ENCODE measurements at places on chromosomes 5 and 9. TPM values are rescaled to one million over a fixed set of nuclear protein-coding genes. Genes with fewer than 3 reads are reported as not detected.

Gene PCDHA9
- 3.8 TPM for total RNA-seq

Gene CCDC152
- 0.17 TPM for total RNA-seq

- DNase-seq = no peak
Observed at GRCh38 chr9:126205845-126206498, 120.7 kb upstream of the MVB12B start.

Gene PRRC2B
- 460 TPM for total RNA-seq

- DNase-seq = no peak
Observed at GRCh38 chr5:171969288-171969880, 37.1 kb downstream of the FBXW11 start.

- no peak for DNase-seq
Observed at GRCh38 chr5:96816991-96817390, 9.2 kb upstream of the ERAP1 start.

DNA sequence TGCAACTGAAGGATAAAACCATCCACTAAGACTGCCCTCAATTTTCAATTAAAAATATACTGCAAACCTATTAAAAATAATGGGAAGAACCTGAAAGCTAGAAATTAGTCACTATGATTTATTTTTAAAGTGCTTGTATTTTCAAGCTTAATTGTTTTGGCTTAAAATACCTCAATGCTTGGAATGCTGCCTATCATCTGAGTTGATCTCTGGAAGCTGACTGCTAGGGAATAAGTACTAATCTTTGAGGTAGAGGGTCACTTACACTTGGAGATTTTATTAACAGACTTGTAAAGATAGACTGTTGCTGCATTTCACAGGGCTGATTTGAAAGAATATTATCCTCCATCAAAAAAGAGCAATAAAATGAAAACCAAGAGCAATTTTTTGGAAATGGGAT is 6.2 kb downstream of the PCSK1 start:
- DNase-seq = no peak

DNA sequence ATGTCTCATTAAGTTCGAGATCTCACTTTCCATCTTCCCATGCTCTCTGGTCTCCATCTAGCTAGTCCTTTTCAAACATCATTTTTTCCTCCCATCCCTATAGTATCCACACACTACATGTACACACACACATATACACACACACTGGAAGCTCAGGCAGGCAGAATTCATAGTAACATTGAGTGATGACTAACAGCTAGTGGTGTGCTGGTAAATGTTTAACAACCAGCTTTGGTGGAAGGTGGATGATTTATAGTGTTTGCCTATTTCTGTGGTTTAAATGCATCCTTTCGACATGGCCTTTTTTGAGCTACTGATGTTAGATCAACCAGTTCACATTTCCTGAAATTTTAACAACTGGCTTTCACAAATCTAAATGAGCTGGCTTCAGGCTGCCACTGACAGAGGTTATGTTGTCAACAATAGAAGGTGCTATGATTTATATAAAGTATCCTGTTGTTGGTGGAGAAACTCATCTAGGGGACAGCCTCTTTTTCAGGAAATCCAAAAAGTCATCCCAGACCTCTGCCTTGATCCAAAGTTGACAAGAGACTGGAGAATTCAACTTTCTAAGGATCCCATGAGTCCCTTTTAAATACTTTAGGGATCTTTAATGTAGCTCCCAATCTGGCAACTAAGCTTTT is 117.8 kb downstream of the CCDC192 start:
- DNase-seq = no peak

GRCh38 chr9:77975806-77976205 is 55.8 kb downstream of the GNAQ start:
- DNase-seq = no peak

Gene TEX48
- total RNA-seq = not detected

Gene LHX3
- not detected for total RNA-seq

Gene IFNA2
- not detected for total RNA-seq

Gene NEUROG1
- not detected for total RNA-seq

DNA sequence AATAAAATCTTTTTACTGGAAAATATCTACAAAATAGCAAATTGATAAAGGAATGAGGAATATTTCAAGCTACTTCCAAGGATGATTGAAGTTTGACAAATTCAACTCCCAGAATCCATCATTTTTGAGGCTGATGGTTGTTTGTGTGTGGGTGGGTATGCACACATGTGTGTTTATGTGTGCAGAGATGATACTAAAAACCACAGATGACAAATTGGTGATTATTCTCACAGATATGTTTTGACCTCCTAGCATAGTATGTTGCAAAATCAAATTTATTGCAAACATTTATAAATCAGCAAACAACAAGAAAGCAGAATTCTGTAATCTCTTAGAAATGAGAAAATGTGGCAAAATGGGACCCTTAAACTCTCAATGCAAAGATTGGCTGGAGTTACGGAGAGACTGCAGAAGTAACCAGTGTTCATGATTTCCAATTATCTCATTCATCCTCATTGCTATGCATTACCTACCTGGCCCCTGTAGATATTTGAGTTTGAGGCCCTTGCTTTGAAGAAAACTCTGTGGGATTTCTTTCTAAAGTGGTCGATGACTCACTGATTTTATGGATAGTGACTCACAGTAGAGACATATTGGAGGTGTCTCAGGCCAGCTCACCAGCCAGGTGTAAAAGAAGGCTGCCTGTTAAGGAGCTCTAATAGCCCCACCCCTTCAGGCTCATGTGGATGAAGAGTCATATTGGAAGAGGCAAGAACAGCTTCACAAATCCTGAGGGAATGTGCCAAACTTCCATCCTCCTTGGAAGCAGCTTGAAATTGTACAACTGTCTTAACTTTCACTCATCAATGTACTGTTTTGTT is 44.6 kb upstream of the TMC1 start:
- DNase-seq = no peak

DNA sequence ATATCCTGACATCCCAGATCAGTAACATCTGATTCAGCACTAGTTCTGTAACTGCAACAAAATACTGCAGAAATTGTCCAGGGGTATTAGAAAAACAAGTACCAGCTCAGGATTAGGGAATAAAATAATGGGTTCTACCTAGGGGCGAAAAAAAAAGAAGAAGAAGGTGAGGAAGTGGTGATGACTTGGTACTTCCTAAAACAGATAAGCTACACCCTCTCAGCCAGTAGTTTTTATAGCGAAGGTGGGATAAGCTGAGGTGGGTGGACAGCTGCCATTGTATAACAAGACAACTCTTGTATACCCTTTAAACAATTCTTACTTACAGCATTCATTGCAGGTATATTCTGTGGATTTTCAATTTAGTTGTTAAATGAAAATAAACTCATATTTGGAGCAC is 19.1 kb downstream of the RAPGEF6 start:
- no peak for DNase-seq

Gene HCN1
- 0.14 TPM for total RNA-seq

DNA sequence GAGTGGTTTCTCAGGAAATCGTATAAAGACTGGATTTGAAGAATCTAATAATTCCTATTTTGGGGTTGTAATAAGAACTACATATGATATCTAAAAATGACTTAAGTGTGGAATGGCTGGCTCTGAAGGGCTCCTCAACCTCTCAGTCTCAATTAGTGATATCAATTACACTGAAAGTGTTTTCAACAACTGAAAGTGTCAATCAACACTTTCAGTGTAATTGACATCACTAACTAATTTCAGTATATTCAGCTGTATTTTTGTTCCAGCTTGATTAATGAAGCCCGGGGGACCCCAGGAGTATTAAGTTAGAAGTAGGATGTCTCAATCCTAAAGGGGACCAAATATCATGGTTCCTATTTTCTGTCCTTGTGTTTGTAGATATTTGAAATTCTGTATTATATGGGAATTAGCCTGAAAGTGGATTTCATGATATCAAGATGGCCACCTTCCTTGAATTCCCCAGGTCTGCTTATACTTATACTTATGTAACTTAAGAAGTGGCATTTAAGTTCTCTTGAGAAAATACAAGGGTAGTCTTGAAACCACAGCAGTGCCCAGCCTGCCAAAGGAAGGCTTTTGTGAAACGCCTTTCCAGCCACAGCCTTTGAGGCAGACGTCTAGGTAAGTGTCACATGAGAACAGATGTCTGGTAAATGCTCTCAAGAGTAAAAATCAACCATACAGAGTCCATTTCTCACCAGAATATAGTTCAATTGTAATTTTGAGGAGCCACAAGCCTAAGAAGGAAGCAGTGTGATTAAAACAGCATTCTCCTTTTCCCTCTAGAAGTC is 4.6 kb downstream of the BASP1 start:
- DNase-seq = no peak

GRCh38 chr5:180494510-180495181 is 467 bp downstream of the CNOT6 start:
- DNase-seq = peak; percentile 43

DNA sequence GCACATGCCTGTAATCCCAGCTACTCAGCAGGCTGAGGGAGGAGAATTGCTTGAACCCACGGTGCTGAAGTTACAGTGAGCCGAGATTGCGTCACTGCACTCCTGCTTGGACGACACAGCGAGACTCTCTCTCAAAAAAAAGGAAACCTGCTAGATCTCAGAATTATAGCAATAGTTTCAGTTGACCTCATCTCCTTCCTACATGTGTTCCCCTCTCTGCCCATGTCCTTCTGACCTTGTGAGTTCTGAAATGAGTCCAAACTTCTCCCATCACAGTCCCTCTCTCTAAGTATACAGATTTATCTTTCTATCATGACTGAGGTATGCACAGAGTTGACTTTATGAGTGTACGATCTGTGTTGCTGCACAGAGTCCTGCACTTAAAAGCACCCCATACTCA is 44.6 kb upstream of the SHOC1 start:
- no peak for DNase-seq

DNA sequence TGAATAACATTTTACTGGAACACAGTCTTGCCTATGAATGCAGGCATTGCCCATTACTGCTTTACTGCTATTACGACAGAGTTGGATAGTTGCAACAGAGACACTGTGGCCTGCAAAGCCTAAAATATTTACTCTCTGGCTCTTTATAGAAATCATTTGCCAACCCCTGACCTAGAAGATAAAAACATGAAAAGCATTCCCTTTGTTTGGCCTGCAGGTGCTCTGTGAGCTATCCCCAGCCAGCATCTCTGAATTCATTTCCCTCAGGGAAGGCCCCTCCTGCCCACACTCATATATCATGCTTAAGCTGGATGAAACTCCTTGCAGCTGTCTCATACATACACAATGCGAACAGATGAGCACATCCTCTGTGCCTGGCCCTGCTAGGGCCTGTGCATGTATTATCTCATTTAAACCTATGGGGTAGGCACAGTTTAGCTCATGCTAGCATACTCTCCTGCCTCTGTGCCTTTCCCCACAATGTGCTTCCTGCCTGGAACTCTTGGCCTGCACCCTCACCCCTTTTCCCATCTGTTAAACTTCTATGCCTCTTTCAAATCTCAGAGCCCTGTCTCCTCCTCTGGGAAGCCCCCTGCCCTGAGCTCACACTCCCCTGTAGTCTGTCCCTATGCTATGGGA is 193.1 kb downstream of the PAX5 start:
- no peak for DNase-seq

DNA sequence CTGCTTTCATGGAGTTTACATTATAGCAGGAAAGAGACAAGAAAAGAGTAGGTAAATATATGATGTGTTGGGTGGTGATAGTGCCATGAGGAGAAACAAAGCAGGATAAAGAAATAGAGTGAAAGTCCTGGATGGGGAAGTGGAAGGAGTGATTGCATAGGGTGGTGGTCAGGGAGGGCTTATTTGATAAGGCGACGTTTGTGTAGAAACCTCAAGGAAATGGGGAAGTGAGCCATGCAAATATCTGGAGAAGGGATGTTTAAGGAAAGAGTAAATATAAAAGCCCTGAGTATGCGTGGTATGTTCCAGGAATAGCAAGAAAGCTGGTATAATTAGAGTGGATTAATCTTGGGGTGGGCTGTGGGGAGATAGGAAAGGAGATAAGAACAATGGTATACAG is 134.7 kb upstream of the SV2C start:
- no peak for DNase-seq

DNA sequence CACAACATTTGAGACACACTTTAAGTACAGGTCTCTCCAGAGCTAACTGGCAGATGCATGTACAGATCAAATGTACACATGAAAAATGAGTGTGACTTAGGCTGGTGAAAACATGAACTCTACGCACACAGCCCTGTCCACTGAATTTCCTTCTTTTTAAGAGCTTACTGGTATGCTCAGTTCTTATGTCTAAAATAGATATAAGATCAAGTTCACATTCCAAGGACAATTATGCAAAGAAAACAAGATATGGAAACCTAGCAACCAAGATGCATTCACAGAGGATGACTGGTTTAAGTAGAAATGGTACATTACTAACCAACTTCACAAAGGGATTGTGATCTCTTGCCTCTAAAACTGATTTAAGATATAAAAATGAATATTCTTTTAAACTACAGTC is 56.7 kb downstream of the TLE1 start:
- DNase-seq = no peak

Gene PCDHA11
- 10.0 TPM for total RNA-seq

Gene FCN2
- total RNA-seq = not detected

Gene ANXA2R
- total RNA-seq = 0.87 TPM

Gene GBGT1
- 5.2 TPM for total RNA-seq

DNA sequence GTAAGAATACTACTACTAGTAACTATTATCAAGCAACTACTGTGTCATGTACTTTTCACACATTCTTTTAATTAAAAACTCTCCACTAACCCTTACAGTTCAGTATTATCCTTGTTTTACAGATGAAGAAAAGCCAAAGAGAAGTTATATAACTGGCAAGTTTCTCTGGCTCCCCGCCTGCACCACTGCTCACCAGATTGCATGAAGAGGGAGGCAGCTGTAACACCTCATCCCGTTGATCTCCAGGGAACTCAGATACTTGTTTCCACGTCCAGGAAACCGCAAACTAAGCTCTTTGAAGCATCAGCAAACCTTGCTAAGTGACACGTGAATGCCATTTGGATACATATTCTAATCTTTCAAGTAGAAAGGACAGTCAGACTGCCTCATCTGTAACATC is 70.3 kb downstream of the RIGI start:
- DNase-seq = no peak

DNA sequence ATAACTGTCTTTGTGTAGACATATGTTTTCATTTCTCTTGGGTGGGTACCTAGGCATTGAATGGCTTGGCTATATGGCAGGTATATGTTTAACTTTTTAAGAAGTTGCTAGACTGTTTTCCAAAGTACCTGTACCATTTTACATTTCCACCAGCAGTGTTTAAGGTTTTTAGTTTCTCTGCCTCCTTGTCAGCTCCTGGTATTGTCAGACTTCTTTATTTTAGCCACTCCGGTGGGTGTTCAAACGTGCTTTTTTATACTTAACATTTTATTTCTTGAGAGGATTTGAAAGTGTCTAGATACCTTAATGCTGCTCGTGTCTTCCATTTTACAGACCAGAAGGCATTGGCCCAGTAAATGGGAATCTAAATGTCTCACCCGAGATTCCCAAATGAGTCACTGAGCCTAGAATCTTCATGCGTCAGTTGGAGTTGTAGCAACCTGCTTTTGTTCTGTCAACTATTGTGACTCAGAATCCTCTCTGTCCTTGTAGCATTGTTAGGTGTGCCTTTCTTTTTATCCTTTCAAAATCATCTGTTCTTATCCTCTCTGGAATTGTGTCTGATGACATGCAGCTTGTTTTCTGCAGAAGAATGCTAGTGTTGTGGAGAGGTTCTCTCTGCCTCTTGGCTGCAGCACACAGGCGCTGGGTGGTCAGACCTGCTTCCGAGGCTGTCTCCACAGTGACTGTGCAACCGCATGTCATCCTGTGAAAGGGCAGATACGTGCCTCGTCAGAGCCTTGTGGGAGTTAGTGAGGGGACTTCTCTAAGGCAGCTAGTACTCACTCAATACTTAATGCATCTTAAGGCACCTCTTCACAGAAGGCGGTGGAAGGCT is 291.8 kb downstream of the AOPEP start:
- DNase-seq = no peak

Data from progenitor cell of endocrine pancreas (in vitro differentiated cells).